ENCODE measurements at places on chromosomes 6 and 20. TPM values are rescaled to one million over a fixed set of nuclear protein-coding genes. Genes with fewer than 3 reads are reported as not detected.

Gene HRH3
- not detected for total RNA-seq

Gene PACRG
- total RNA-seq = not detected

Gene SLC17A1
- total RNA-seq = not detected

Gene MYCT1
- 181 TPM for total RNA-seq

Data from vein endothelial cell (primary cell).